Activated naive CD4-positive, alpha-beta T cell treated with anti-CD3 and anti-CD28 coated beads, Interleukin-2, amount 10 ng/mL, durations not matched to agents 7 days and 5 days (primary cell): ENCODE measurements at places on chromosomes 1 and 21.

DNA sequence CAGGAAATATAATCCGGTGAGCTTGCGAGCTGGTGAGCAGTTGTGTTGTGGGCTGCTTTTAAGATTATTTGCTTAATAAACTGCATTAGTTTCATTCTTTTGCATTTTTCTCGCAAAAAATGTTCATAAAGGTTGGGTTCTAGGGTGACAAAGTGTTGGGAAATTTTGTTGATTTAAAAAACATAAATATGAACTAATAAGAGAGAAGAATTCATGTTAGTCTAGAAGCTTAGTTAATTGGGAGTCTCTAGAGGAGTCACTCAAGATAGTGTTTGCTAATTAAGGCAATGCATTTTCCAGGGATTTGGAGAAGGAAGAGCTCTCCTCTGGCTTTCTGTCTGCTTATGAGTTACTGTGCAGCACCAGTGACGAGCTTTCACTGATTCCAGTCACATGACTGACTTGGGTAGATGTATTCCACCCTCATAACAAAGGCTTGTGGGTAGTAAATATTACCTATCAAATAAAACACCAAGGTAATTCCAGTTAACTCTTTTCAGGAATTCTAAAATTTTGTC, 417.0 kb downstream of the PTBP2 start:
- no peak for DNase-seq

GRCh38 chr1:30738040-30738714, 14.8 kb upstream of the MATN1 start:
- no peak for DNase-seq

- no peak for DNase-seq
Measured at GRCh38 chr1:222975472-222976122, 160.8 kb downstream of the DISP1 start.

DNA sequence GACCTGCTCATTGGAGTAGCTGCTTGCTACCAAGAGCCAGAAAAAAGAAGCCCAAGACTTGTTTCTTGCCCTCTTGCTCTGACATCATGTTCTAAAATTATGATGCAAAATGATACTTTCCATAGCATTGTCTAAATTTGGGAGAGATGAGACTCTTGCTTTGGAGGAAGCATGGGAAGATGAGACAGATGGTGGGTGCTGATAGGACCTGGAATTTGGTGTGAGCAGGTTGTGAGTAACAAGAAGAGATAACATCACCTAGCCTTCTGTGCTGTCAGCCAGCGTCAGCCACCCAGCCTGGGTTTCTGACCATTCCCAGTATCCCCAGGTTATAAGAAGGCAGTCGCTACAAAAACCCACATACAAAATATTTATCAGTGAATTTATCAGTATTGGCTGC, 67.1 kb upstream of the GCLM start:
- DNase-seq: no peak

DNA sequence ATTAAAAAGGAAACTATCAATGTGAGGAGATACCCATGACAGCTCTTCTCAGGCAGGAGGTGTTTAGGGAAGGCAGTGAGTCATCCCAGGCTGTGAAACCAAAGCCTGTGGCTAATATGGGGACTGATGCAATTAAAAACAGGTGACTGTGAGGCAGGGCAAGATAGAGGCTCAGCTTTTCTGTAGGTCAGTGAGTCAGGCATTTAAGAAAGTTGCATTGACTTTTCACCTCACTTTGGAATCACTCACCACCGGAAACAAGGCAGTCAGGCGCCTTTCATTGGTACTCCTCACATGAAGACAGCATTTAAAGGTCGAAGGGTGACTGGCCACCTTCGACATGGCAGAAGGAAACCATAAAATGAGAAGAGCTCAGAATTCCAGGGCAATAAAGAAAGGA, 54.5 kb downstream of the PAPPA2 start:
- DNase-seq: no peak

GRCh38 chr1:88552226-88552625, 131.8 kb upstream of the PKN2 start:
- no peak for DNase-seq

DNA sequence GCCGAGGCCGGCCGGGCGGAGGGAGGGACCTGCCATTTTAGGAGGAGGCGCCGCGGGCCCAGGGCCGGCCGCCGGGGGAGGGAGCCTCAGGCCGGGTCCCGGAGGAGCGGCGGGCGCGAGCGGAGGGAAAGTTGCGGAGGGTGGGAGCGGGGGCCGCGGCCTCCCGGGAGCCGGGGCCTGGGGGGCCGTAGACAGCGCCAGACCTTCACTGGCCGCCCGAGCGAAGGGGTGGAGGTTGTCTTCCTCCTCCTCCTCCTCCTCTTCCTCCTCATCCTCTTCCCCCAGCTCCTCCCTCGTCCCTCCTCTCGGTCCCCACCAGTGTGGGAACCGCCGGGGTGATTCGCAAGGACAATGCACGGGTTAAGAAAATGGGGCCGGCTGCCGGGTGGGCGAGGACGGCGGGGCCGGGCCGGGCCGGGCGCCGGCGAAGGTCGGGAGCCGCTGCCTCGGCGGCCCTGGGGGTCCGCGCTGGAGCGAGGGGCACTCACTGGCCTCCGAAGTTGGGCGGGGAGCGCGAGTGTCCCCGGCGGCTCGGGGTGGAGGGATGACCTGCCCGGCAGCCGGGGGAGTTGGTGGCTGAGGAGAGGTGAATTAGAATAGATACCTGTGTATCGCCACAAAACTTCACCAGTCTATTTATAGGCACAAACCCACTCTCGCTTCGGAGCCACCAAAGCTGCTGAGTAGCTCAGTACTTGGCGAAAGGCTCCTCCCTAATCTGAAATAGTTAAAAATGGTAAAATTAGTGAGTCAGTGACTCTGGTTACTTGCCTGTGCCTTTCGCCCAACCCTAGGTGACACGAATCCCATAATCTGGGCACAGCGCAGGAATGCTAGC, 1.3 kb downstream of the DYRK1A start:
- peak; percentile 52 for DNase-seq

GRCh38 chr1:20324704-20325406, 34.2 kb downstream of the VWA5B1 start:
- DNase-seq: no peak

DNA sequence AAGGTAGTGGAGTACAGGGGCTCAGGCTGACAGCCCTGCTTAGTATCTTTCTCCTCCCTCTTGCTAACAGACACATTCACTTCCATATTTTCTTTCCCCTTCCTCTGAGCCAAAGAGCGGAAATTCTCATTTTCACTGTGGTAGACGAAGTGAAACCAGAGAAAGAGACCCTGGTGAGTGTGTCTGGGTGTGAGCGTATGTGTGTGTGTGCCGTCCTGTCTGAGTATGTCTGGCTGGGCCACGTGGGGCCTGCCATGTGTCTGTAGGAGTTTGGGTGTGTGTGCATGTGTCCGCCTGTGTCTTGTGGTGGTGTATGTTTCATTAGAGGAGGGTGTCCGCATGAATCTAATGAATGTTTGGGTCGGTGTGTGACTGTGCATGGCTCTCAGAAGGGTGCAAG, 1.7 kb downstream of the COL8A2 start:
- peak; percentile 36 for DNase-seq

DNA sequence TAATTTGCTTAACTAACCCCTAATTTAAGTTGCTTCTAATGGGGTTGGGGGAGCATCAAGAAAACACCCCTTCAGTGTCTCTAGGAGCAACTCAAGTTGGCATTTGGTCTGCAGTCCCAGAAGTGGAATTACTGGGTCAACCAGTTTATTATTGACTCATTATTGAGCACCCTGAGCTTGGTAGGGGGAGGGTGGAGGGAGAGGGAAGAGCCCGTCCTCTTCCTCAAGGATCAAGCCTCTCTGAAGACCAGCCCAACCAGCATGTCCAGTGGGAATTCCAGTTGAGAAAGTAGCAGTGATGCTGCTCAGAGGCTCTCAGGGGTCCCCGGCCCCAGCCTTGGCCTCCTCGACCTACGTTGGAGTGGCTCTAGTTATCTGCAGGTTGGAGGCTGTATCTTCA, 2.1 kb upstream of the PLA2G2F start:
- no peak for DNase-seq

GRCh38 chr1:236011641-236012040, 53.2 kb downstream of the NID1 start:
- no peak for DNase-seq

DNA sequence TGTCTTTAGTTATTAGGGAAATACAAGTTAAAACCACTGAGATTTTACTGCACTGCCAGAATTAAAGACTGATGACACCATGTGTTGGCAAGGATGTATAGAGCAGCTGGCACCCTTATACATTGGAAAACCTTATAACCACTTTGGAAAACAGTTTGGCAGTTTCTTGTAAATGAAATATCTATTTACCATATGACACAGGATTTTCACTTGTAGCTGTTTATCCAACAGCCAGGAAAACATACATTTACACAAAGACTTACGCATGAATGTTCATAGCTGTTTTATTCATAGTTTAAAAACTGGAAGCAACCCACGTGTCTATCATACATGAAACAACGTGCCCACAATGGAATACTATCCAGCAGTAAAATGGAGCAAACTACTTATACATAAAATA, 45.3 kb downstream of the PRRC2C start:
- no peak for DNase-seq

DNA sequence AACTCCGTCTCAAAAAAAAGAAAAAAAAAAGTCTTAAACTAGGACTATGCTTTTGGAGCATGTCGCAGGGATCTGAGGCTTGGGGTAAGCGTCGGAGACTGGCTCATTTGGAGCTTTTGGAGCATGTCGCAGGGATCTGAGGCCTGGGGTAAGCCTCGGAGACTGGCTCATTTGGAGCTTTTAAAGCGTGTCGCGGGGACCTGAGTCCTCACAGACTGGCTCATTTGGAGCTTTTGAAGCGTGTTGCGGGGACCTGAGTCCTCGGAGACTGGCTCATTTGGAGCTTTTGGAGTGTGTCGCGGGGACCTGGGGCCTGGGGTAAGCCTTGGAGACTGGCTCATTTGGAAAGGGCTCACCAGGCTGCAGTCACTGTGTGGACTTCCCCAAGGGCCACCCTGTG, 13.6 kb upstream of the TSPEAR start:
- DNase-seq: peak; percentile 11

- DNase-seq: peak; percentile 69
Measured at GRCh38 chr1:204445860-204446412, 34.3 kb upstream of the PPP1R15B start.
